DMS79 treated with DMSO at 0.1 percent for 48 hours (cell line): ENCODE measurements at places on chromosomes 3 and 15.

DNA sequence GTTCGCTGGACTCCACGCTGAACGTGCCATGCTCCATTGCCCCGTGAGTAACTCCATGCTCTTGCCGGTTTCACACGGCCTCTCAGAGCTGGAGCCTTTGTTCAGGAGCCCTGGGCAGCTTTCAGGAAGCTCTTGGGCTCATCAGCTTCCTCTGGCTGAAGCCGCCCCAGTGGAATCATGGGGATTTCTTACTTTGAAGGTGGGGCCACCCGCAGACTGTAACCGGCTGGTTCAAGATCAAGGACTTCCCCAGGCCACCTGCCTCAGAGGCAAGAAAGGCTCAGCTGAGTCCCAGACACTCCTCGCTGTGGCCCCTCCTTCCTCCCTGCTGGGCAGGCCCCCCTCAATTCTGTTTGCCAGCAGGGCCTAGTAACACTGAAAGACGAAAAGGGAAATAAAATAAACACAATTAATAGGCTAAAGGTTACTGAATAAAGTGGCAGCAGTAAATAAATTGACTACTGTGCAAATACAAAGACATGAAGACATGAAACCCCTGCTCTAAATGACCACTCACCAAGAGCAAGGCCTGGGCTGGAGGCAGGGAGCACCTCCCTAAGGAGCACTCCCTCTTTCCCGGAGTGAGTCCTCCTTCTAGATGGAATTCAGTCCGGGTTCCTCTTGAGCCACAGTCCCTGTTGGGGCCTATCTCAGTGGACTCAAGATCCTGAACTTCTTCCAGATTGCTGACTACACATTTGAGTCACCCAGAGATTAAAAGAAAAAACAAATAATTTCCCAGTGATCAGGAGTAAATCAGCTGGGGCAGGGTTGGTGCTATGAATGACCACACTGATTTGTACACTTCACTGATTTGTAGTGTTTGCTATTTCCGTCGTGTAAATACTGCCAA lies 51.0 kb downstream of the ZDHHC19 start:
- peak; percentile 92 for DNase-seq

- no peak for DNase-seq
Measured at GRCh38 chr3:105518203-105518602, 151.5 kb downstream of the ALCAM start.

- no peak for DNase-seq
Measured at GRCh38 chr3:58621086-58621830, 44.1 kb upstream of the FAM107A start.

GRCh38 chr3:61378311-61378710 lies 127.1 kb upstream of the FHIT start:
- DNase-seq, result no peak

GRCh38 chr15:78212546-78213424 lies 21.6 kb downstream of the ACSBG1 start:
- DNase-seq, result no peak

GRCh38 chr3:38039101-38039898 lies at the start of gene DLEC1:
TSS of gene DLEC1 (plus strand) at chr3:38039208. CDS start at chr3:38039226, 18 bp downstream.
- DNase-seq, result peak; percentile 10

DNA sequence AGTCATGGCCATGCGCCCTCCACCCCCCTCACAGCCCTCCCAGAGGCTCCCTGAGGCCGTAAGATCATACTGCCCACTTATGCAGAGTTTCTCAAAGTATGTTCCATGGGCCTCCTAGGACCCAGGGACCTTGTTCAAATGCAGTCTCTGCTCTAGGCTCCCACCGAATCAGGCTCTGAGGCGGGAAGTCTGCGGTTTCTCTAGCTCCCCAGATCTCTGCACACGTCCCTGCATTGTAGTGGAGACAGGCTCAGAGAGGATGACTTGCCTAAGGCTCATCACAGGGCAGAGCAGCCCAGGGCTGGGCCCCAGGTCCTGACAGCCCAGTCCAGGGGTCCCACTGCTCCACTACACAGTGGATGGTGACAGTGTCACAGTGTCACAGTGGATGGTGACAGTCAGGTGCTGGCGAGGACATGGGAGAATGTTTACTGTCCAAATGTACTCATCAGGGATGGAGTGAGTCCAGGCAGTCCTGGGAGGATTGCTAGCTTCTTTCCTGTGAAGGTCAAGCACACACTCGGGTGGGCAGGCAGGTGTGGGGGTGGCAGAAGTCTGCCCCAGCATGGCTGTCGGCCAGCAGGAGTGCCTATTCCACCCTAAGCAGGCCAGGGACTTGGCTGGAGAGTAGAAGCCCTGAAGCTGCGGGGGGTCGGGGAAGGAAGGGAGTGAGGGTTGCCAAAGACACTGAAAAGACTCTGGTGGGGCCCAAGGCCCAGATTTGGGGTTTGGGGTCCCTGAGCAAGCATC lies 12.4 kb downstream of the ANKRD63 start:
- no peak for DNase-seq

DNA sequence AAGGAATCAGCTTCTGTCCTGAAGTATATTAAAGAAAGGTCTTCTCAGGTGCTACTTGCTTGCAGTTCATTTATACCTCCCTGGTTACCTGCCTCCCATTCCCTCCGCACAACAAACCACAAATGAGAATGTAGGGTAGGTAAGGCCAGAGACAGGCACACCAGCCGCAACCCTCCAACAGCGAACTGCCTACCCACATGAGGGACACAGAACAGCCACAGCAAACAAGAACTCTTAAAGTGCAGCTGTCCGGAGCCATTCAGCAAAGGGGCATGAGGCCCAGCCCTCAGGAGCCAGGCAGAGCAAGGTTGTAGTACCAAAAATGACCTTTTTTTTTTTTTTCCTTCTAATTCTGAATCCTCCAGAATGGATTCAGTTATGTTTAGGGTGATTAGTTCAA lies 52.4 kb downstream of the SPSB4 start:
- no peak for DNase-seq
